ENCODE measurements at places on chromosomes 6 and 20. TPM values are rescaled to one million over a fixed set of nuclear protein-coding genes. Genes with fewer than 3 reads are reported as not detected.

Gene PLA2G7
- total RNA-seq, result 1.9 TPM

Gene HLA-DRB1
- total RNA-seq, result 267 TPM

DNA sequence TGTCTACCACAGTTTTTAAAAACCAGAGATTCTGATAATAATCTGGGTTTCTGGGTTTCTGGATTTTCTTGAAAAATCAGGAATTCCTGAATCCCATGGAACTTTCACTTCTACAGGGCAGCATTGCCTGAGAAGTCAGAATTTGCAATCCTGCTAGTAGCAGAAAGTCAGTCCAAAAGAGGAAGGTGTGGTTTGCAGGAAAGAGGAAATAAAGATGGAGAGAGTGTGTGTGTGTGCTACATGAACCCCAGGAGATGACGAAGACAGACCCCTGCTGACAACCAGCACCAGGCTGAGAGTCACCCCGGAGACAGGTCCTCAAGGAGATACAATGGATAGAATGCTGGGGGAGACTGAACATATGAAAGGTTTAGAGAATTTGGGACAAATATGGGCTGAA lies 44.9 kb downstream of the PRND start:
- DNase-seq, result no peak

- no peak for DNase-seq
These were observed 145.1 kb upstream of the PRDM1 start for GRCh38 chr6:105940990-105941389.

- no peak for DNase-seq
These were observed 182.8 kb downstream of the SASH1 start for GRCh38 chr6:148525453-148525852.

GRCh38 chr6:119343167-119343566 lies 6.4 kb downstream of the MAN1A1 start:
- no peak for DNase-seq

DNA sequence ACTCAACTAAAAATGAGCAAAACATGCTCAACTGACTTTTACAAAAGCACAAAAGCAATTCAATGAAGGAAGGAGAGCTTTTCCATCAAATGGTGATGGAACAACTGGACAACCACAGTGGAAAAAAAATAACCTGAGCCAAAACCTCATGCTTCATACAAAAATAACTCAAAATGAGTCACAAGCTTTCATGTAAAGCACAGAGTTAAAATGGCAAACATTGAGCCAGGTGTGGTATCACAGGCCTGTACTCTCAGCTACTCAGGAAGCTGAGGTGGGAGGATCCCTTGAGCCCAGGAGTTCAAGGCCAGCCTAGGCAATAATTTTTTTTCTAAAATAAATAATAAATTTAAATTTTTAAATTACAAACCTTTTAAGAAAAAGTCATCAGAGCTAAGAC lies 18.4 kb upstream of the HLA-G start:
- DNase-seq, result no peak
